ENCODE measurements at places on chromosomes 11 and 22.
A peak's percentile ranks its signal among the peaks of the same experiment; 100 is the strongest.

GRCh38 chr11:126214441-126214840 is 2.9 kb downstream of the FAM118B start:
- peak; percentile 16 for DNase-seq

DNA sequence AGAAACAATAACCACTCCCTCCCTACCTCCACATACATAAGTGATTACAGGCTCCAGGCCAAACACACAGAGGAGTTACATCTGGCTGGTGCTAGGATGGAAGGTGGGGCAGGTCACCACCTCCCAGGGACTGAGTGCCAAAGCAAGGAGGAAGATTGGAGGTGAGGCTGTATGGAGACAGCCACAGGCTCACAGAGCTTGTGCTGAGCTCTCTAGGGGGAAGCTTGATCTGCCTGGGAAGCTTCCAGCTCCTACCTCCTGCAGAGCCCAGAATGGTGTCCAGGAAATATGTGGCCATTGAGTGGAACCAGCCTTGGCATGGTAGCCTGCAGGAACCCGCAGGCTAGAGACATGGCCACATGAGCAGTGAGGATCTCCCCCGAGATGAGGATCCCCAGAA is 3.6 kb upstream of the MED15 start:
- DNase-seq, result no peak

DNA sequence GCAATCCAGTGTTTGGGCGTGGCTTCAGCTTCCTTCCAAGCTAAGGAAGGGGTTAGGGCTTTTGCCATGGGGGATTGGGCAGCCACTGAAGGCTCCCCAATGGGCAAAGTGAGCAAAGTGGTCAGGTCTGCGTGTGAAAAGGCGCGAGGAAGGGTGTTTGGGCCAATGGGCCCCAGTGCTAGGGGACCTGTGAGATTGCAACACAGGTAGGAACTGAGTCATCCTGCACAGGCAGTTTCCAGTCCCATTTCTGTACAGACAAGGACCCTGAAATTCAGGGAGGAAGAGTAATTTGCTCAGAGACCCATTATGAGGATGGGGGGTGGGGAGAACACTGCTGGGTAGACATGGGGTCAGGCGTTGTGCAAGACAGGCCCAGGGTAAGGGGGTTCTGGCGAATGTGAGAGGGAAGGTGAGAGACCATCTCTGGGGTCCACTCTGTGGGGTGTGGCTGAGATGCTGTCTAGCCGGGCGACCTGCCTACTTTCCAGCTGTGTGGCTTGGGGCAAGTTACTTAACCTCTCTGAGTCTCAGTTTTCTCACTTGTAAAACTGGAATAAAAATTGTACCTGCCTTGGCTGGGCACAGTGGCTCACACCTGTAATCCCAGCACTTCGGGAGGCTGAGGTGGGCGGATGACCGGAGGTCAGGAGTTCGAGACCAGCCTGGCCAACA is 7.3 kb downstream of the CCDC88B start:
- DNase-seq, result peak; percentile 40

GRCh38 chr11:31802990-31803812 is 7.9 kb downstream of the PAX6 start:
- no peak for DNase-seq

DNA sequence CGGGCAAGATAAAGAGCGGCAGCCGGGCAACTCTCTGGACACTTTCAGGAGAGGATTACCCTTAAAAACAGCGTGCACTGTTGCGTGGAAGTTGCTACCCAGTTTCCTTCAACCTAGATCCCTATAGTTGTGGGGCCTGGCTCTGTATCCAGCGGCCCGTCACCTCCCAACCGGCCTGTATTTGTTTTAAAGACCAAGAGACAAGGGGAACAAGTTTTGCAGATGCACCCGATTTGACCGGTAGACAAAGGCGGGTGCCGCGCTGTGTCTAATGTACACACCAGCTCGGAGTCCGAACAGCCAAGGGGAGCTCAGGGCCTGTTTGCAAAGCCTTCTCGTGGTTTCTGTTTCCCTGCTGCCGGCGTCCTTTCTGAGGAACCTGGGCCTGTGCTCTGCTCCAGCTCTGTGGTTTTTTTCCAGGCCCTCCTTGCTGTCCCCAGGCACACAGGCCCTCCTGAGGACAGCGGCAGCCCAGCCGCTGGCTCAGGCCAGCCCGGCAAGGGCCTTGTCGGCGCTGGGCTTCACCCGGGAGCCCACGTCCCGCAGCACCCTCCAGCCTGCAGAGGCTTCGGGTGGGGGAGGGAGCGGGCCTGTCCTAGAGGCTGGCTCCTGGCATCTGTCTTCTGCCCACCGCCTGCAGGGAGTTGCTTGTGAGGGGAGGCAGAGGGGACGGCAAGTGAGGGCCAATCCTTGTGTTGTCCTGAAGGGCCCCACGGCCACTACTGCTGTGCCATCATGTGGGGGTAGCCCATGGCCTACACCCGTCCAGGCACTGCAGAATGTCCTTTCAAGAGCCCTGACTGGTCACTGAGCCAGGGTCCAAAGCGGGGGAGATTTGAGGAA is 1.4 kb downstream of the TBX1 start:
- DNase-seq, result no peak

DNA sequence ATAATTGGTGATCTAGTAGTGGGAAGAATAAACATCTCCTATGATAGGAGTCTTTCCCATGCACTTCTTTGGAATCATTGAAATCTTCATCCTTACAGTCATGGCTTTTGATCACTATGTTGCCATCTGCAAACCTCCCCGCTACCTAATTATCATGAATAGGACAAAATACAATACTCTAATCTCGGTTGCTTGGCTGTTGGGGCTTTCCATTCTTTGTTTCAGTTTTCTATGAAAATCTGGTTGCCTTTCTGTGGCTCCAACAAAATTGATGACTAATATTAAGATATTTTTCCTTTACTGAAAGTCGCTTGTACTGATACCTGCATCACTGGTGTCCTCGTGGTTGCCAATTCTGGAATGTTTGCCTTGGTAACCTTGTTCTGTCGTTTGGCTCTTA is 11.9 kb downstream of the OR4C6 start:
- no peak for DNase-seq

- no peak for DNase-seq
Observed at GRCh38 chr11:1776944-1777715, 13.4 kb upstream of the CTSD start.

DNA sequence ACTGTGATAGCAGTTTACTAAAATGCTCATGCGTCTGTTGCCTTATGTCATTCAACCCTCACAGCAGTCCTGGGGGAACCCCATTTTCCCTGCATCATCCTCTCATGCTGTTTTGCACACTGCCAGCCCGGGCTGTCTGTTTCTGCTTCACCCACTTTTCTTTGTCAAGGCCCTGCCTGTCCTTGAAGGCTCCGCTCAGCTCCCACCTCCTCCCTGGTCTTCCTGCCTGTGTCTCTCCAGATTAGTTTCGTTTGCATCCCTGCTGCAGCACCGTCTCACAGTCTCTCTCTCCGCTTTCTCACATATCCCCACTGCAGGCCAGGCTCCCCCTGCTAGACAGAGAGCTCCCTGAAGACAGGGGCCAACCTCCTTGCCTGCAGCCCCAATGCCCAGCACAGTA is 29.9 kb downstream of the SERPINH1 start:
- no peak for DNase-seq

GRCh38 chr11:10716543-10717259 is 23.1 kb upstream of the IRAG1 start:
- DNase-seq, result no peak

DNA sequence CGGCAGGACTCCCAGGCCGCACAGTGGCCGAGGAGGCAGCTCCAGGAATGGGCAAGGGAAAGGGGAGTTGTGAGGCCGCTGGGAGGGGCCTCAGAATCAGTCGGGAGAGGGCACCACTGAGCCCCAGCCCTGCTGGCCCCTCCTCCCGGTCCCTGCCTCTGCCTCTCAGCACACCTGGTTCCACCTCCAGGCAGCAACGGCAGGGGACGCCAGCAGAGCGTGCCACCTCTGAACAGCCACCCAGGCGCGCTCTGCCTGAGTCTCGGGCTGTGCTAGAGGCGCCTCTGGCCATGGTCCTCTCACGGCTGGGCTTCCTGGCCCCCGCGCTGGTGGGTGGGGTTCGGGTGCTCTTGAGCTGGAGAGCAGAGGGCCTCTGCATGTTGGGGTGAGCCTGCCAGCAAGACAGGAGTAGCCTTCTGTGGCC is 33.0 kb downstream of the MOB2 start:
- DNase-seq, result peak; percentile 33

DNA sequence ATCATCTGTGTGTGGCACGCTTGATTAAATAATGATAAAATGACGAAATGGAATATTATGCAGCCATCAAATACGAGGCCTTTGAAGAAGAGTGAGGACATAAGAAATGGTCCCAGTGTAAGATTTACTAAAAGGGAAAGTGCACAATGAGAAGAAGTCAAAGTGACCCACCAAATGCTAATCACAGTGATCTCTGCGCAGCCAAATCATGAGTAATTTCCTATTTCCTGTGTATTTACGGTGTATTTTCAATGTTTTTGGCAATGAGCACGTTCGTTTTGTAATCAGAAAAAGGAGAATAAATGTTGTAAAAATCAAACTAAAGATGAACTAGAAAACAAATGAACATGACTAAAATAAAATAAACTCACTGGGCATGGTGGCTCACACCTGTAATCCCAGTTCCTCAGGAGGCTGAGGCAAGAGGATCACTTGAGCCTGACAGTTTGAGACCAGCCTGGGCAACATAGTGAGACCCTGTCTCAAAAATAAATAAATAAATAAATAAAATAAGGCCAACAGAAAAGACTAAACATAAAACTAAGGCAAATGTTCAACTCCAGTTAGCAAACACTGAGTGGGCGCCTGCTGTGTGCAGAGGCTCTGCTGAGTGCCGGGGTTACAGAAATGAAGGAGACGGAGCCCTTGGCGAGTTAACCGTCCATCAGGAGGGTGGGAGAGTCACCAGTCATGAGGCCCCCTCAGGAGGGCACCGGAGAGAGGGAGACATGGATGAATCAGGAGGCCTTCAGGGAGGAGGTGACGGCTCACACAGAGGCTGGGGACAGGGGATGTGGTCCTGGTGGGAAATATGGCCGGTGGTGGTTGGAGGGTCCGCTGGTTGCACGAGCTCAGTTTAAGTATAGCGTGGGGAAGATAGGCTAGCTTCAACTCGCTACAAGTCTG is 26.0 kb upstream of the CBX7 start:
- DNase-seq, result no peak

- no peak for DNase-seq
Observed at GRCh38 chr11:133385781-133386180, 146.5 kb downstream of the OPCML start.

DNA sequence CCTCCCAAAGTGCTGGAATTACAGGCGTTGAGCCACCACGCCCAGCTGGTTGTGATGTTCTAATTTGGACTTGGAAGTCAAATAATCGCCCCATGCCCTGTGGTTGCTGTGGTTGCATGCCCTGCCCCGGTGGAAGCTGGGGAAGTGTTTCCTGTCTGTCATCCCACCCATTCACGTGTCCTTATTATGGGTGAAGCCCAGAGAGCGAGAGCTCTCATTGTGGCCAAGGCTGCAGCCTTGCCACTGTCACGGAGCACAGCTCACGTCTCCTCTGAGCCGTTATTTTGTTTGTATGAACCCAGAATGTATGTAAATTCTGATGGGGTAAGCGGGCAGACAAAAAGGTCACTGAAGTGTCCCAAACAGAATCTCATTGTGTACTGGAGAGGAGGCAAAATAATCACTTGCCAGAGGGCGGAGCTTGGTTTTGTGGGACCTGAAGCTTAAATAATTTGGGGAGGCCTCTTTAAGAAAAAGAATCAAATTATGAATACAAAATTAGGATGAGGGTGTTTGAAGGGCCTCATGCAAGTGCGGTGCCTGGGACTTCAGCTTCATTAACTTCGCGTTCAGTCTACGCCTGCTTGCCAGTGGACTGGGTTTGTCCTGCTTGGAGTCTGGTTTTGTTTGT is 25.8 kb upstream of the TREH start:
- DNase-seq, result peak; percentile 87

- DNase-seq, result no peak
Observed at GRCh38 chr11:1735271-1735670, 15.1 kb downstream of the IFITM10 start.

- peak; percentile 70 for DNase-seq
Observed at GRCh38 chr11:65639623-65640482, 2.0 kb downstream of the SIPA1 start.

DNA sequence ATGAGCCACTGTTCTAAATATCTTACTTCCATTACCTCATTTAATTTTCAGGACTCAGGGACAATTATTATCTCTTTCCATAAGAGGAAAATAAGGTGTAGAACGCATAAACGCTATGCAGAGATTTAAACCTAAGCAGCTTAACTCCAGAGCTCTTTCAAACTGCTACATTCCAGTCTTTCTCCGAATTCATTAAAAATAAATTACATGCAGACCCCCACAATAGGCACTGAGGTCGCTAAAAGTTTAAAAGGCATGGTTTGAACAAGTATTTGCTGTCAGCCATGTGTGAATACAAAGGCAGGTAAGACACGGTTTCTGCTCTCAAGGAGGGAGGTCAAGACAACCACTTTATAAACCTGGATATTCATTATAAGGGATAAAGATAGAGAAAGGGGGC is 983 bp downstream of the NARS2 start:
- no peak for DNase-seq

- no peak for DNase-seq
Observed at GRCh38 chr11:2509481-2510001, 64.7 kb downstream of the KCNQ1 start.

GRCh38 chr11:16966930-16967671 is 47.1 kb downstream of the PLEKHA7 start:
- DNase-seq, result no peak

- DNase-seq, result no peak
Observed at GRCh38 chr11:122189229-122189628, 73.2 kb upstream of the BLID start.

DNA sequence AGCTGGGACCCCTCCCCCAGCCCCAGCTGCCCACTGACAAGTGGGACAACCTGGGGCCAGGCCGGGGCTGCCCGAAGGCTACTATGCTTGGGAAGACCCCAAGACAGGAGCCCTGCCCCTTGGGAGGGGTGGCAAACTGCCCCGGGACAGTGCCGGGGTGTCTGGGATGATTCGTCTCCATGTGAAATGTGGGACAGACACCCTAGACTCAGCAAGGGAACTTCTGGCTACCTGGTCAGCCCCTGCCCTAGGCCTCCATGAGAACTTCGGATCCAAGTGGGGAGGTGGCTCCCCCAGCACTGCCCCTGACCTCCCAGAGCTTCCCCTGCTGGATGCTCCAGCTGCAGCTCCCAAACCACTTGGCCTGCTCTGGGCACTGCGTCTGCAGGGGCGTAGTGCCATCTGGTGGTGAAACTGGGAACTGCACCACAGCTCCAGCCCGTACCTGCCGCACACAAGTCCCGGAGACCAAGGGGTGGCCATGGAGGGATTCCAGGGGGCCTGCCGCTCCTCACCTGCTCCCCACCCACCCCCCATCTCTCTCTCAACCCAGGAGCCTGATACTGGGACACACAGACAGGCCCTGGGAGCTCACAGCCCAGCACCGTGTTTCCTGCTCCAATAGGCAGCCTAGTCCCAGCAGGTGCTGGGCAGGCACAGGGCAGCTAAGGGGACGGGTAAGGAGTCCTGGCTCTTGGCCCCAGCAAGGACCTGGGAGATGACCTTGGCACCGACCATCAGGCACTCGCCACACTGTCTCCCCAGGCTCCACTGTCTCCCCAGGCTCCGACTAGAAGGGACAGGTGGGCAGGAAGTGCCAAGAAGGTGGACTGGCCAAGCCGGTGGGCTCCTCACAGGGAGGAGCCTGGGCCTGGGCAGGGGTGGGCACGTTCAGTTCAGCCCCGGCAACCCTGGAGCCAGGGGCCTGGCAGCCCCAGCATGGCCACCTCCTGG is 194.1 kb downstream of the IGLL1 start:
- peak; percentile 87 for DNase-seq

GRCh38 chr11:77879218-77879617 is 58.3 kb downstream of the AAMDC start:
- DNase-seq, result peak; percentile 44

Measured in hematopoietic multipotent progenitor cell treated with erythropoietin and hydrocortisone succinate and interleukin-3 and kit ligand, for 4 days (in vitro differentiated cells).